ENCODE measurements at places on chromosomes 16 and 17.

GRCh38 chr16:5298202-5298601 lies 200.6 kb upstream of the EEF2KMT start:
- H3K4me1 ChIP-seq: no peaks in the 10 kb centered on the region
- H3K27ac ChIP-seq: no peak overlapping the region
- no peaks in the 10 kb centered on the region for H3K27me3 ChIP-seq
- no peak for DNase-seq
- H3K36me3 ChIP-seq: no peaks in the 10 kb centered on the region

GRCh38 chr16:83803811-83804210 lies 4.0 kb upstream of the HSBP1 start:
- H3K4me1 ChIP-seq: peaks cover 40% of the 10 kb centered on the region
- H3K27ac ChIP-seq: no peak overlapping the region
- DNase-seq: no peak

GRCh38 chr17:17853811-17854447 lies 17.1 kb upstream of the SREBF1 start:
- no peak for DNase-seq
- no peaks in the 10 kb centered on the region for H3K36me3 ChIP-seq
- peaks cover 22% of the 10 kb centered on the region for H3K4me1 ChIP-seq

DNA sequence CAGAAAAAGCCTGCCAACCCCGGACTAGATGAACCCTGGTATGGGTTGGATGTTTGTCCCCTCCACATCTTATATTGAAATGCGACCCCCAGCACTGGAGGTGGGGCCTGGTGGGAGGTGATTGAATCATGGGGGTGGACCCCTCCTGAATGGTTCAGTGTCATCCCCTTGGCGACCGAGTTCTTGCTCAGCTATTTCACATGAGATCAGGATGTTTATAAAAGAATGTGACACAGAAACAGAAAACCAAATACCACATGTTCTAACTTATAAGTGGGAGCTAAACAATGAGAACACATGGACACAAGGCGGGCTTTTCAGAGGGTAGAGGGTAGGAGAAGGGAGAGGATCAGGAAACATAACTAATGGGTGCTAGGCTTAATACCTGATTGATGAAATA lies 576.0 kb upstream of the HSBP1 start:
- H3K27ac ChIP-seq: no peak overlapping the region
- no peak overlapping the region for H3K4me3 ChIP-seq
- H3K36me3 ChIP-seq: no peaks in the 10 kb centered on the region
- DNase-seq: no peak

GRCh38 chr16:73846007-73846330 lies 450.6 kb upstream of the PSMD7 start:
- no peaks in the 10 kb centered on the region for H3K27me3 ChIP-seq
- no peaks in the 10 kb centered on the region for H3K4me1 ChIP-seq
- no peaks in the 10 kb centered on the region for H3K36me3 ChIP-seq
- no peak for DNase-seq
- no peak overlapping the region for H3K4me3 ChIP-seq

GRCh38 chr17:59746849-59747445 lies 39.5 kb downstream of the VMP1 start:
- H3K4me1 ChIP-seq: no peaks in the 10 kb centered on the region
- no peak overlapping the region for H3K4me3 ChIP-seq

DNA sequence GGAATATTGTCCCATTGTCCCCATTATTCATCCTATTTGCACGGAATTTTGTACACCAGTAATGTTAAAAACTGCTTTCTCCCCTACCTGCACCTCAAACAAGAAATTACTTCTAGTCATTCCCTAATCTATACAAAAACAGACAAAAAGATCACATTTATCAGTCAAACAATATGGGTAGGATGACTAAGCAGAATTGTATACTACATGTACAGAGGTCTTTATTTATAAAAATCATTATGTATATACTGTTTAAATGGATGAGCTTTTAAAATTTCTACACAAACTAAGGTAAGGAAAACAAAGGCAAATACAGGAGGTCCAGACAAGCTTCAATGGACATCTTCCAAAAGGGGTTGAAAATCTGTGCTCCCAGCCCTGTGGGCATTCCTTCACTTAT lies 137.7 kb downstream of the CEP112 start:
- H3K36me3 ChIP-seq: peaks cover 6% of the 10 kb centered on the region
- no peak for DNase-seq
- H3K27ac ChIP-seq: no peak overlapping the region

Measured in common myeloid progenitor, CD34-positive (primary cell).